ENCODE measurements at places on chromosomes 5 and 9.

- no peaks in the 10 kb centered on the region for H3K4me1 ChIP-seq
- no peaks in the 10 kb centered on the region for H3K36me3 ChIP-seq
- H3K27ac ChIP-seq = no peak overlapping the region
- H3K4me3 ChIP-seq = no peak overlapping the region
- no peaks in the 10 kb centered on the region for H3K27me3 ChIP-seq
- DNase-seq = no peak
Measured at GRCh38 chr5:14928661-14929060, 57.1 kb upstream of the ANKH start.

- DNase-seq = no peak
- H3K4me3 ChIP-seq = no peak overlapping the region
- H3K4me1 ChIP-seq = peaks cover 15% of the 10 kb centered on the region
- no peak overlapping the region for H3K27ac ChIP-seq
Measured at GRCh38 chr5:142319560-142320429, 5.0 kb downstream of the SPRY4 start.

GRCh38 chr9:69995846-69996245 lies 47.8 kb upstream of the MAMDC2 start:
- H3K36me3 ChIP-seq = no peaks in the 10 kb centered on the region
- DNase-seq = no peak
- no peaks in the 10 kb centered on the region for H3K4me1 ChIP-seq
- H3K4me3 ChIP-seq = no peak overlapping the region
- H3K27me3 ChIP-seq = peaks cover 18% of the 10 kb centered on the region
- no peak overlapping the region for H3K27ac ChIP-seq

- H3K36me3 ChIP-seq = no peaks in the 10 kb centered on the region
- no peak overlapping the region for H3K27ac ChIP-seq
- no peak overlapping the region for H3K4me3 ChIP-seq
- H3K4me1 ChIP-seq = no peaks in the 10 kb centered on the region
- H3K27me3 ChIP-seq = no peaks in the 10 kb centered on the region
- DNase-seq = no peak
Measured at GRCh38 chr5:120779674-120780073, 315.6 kb downstream of the PRR16 start.

DNA sequence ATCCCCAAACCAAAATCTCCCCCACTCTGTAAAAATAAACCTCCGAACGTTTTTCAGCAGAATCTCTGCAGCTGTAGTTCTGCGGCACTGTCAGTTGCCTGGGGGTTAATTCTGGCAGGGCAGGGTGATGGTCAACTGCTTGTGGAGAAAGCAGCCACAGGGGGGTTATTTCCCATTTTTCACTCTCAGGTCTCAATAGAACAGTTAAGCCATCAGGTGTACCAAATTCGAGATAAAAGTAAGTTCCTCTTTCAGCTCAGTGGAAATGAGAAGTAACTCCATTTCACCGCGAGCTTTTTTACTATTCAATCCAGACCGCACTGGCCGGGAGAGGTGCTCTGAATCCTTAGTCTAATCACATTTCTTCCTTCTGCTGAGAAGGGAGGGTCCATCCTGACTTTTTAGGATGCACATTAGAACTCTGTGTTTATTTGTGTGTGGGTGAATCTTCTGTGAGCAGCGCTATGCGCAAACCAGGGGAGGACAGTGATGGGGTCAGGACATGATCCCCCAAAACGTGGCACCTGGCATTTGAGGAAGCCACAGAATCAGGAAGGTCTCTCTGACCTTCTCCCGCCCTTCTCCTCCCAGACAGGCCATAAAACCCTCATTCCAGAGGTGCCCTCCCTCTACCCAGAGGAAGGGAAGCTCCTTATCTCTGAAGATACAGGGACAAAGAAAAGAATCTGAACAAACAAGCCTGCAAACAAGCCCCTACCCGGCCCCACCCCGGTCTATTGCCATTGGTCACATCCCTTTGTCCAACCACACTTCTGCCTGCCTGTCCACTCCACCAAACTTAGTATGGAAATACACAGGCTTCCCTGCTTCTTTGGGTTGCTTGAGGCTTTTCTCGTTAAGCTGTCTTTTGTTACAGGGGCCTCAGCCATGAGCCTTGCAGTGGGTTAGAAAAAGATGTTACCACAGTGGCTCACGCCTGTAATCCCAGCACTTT lies 229.0 kb downstream of the ROR2 start:
- no peak for DNase-seq
- peaks cover 63% of the 10 kb centered on the region for H3K27me3 ChIP-seq
- no peaks in the 10 kb centered on the region for H3K4me1 ChIP-seq
- no peak overlapping the region for H3K27ac ChIP-seq

Measured in central memory CD8-positive, alpha-beta T cell (primary cell).